Aorta (tissue), 5 donors: ENCODE measurements at places on chromosomes 4 and X. TPM values are rescaled to one million over a fixed set of nuclear protein-coding genes. Genes with fewer than 3 reads are reported as not detected.
A peak's percentile ranks its signal among the peaks of the same experiment; 100 is the strongest.

The AKAP14 gene
- not detected for total RNA-seq

The NEUROG2 gene
- total RNA-seq: not detected

The RENBP gene
- total RNA-seq: 13.1 TPM

DNA sequence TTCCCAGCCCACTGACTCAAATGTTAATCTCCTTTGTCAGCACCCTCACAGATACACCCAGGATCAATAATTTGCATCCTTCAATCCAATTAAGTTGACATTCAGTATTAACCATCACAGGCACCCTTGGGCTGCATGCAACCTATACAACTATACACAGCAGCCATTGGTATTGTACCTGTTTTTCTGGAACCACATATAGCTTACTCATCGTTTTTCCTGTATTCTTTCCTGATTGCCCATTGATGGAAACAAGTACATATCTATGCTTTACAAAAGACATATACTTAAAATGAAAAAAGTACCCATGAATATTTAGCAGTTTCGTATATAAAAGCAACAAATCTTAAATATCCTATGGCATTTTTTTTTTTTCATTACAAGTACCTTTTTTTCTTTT, 3.7 kb upstream of the FOXR2 start:
- no peak for DNase-seq
- H3K4me3 ChIP-seq: no peak overlapping the region

The TBC1D1 gene
- total RNA-seq: 109 TPM

The TMPRSS11D gene
- not detected for total RNA-seq

The SPON2 gene
- total RNA-seq: 5.7 TPM

The KCNIP4 gene
- total RNA-seq: not detected

The WAS gene
- total RNA-seq: 19.9 TPM

DNA sequence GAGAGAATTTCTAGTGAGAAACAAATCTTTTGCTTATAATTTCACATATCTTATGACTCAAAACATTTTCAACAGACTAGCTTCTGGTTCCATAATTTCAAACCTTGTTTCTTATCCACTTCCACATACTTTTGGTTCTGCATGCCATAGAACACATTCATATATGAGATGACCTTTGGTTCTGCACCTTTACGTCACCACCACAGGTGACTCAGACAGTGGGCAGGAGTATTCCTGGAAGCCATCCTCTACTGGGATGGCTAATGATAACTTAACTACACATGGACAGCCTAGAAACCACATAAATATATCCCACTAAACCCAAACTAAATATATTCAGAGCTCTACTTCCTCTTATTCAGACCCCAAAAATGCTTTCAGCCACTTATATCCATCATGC, 133.3 kb downstream of the DCK start:
- H3K27ac ChIP-seq: no peak overlapping the region
- no peak overlapping the region for H3K4me3 ChIP-seq
- H3K4me1 ChIP-seq: no peaks in the 10 kb centered on the region
- DNase-seq: no peak
- H3K36me3 ChIP-seq: no peaks in the 10 kb centered on the region

GRCh38 chrX:52270453-52271116, 85.9 kb downstream of the MAGED4 start:
- no peak overlapping the region for H3K27ac ChIP-seq
- DNase-seq: no peak
- H3K4me1 ChIP-seq: no peaks in the 10 kb centered on the region

GRCh38 chr4:25032126-25032525, 1.4 kb upstream of the LGI2 start:
- no peak overlapping the region for H3K27ac ChIP-seq
- no peaks in the 10 kb centered on the region for H3K36me3 ChIP-seq
- H3K27me3 ChIP-seq: no peaks in the 10 kb centered on the region
- no peak for DNase-seq
- H3K4me3 ChIP-seq: no peak overlapping the region
- H3K4me1 ChIP-seq: no peaks in the 10 kb centered on the region

DNA sequence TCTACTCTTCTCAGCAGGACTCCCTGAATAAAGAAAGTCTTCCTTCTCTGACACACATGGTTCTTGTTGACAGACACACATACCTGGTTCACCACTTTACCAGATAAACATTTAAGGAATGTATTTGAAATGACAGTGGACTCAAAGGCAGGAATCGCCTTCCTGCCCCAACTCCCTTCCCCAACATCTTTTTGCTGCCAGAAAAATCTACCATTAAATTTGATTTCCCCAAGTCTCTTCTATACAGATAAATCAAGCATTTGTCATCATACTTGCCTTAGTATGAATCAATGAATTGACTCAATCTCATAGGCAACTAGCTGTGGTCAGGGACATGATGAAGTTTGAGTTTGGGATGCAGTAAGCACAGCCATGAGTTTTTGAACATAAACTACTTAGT, 23.3 kb upstream of the ANXA5 start:
- H3K4me1 ChIP-seq: no peaks in the 10 kb centered on the region
- H3K4me3 ChIP-seq: no peak overlapping the region
- no peak for DNase-seq
- no peaks in the 10 kb centered on the region for H3K36me3 ChIP-seq
- no peak overlapping the region for H3K27ac ChIP-seq

GRCh38 chrX:74613370-74614092, 893 bp downstream of the RLIM start:
- no peaks in the 10 kb centered on the region for H3K27me3 ChIP-seq
- no peaks in the 10 kb centered on the region for H3K4me1 ChIP-seq
- peak overlapping the region; percentile 80 for H3K4me3 ChIP-seq
- no peaks in the 10 kb centered on the region for H3K36me3 ChIP-seq
- DNase-seq: no peak

The MGAT4D gene
- not detected for total RNA-seq

The GPRIN3 gene
- 6.3 TPM for total RNA-seq

- DNase-seq: no peak
- H3K27me3 ChIP-seq: no peaks in the 10 kb centered on the region
- no peak overlapping the region for H3K27ac ChIP-seq
- no peak overlapping the region for H3K4me3 ChIP-seq
These were observed 177.8 kb downstream of the RAB28 start for GRCh38 chr4:13306356-13306755.

DNA sequence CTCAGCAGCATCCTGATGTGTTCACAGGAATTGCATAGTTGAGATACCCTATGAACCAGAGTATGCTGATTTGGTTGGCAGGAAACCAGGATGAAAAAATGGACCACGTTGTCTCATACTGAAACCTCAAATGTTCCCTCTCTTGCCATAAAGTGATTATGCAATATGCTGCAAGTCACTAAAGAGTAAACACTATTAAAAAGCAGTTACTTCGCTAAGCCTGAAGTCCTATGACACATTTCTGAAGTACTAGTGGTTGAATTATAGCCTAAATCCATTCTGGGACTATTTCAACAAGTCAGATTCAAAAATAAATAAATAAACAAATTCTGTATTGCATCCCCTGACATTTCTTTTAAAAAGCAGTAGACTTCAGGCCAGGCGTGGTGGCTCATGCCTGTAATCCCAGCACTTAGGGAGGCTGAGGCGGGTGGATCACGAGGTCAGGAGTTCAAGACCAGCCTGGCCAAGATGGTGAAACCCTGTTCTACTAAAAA, 106.0 kb upstream of the NAP1L5 start:
- peaks cover 7% of the 10 kb centered on the region for H3K4me1 ChIP-seq
- no peak for DNase-seq
- H3K27ac ChIP-seq: no peak overlapping the region
- no peak overlapping the region for H3K4me3 ChIP-seq
- no peaks in the 10 kb centered on the region for H3K27me3 ChIP-seq

The FHDC1 gene
- 3.0 TPM for total RNA-seq

DNA sequence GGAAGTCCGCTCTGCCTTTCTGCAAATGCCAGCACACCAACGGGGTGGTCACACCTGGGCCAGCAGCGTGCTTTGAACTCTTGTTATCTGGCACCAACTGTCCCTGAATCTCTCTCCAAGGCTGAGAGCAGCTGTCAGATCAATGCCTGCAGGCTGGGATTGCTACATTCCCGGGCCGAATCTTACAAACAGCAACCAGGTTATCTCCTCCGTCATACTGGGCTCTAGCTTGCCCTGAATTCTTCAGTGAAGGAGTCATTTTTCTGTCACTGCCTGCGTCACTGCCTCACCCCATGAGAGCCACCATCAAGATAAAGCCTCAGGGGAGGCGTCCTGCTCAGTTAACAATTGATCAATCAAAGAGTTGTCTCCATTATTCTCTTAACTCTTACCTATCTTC, 329.4 kb upstream of the PPARGC1A start:
- H3K36me3 ChIP-seq: no peaks in the 10 kb centered on the region
- no peak for DNase-seq
- H3K4me1 ChIP-seq: no peaks in the 10 kb centered on the region

The ASB9 gene
- total RNA-seq: 2.9 TPM

The DCAF4L1 gene
- 0.48 TPM for total RNA-seq

DNA sequence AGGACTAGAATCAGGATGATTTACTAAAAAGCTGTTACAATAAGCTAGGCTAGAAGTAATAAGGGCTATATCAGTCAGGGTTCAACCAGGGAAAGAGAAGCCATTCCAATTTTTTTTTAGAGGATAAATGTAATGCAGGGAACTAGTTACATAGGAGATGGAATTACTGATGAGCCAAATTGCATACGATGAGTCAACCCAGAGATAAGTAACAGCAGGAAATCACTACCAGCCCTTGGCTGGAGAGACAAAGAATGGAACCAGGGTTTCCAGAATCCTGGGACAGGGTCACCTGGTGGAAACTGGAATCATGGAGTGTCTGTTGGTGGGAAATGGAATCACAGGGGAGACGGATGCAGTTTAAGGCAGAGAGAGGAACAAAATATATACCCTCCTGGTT, 13.1 kb upstream of the MAGEA4 start:
- no peaks in the 10 kb centered on the region for H3K4me1 ChIP-seq
- DNase-seq: no peak
- no peak overlapping the region for H3K27ac ChIP-seq

DNA sequence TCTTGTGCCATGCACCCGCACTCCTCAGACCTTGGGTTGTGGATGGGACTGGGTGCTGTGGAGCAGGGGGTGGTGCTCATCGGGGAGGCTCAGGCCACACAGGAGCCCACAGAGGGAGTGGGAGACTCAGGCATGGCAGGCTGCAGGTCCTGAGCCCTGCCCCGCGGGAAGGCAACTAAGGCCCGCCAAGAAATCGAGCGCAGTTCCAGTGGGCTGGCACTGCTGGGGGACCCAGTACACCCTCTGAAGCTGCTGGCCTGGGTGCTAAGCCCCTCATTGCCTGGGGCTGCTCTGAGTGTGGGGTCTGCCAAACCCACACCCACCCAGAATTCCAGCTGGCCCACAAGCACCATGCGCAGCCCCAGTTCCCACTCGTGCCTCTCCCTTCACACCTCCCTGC, 450.5 kb upstream of the FGF16 start:
- H3K27me3 ChIP-seq: no peaks in the 10 kb centered on the region
- no peaks in the 10 kb centered on the region for H3K4me1 ChIP-seq
- DNase-seq: no peak
- H3K27ac ChIP-seq: no peak overlapping the region

DNA sequence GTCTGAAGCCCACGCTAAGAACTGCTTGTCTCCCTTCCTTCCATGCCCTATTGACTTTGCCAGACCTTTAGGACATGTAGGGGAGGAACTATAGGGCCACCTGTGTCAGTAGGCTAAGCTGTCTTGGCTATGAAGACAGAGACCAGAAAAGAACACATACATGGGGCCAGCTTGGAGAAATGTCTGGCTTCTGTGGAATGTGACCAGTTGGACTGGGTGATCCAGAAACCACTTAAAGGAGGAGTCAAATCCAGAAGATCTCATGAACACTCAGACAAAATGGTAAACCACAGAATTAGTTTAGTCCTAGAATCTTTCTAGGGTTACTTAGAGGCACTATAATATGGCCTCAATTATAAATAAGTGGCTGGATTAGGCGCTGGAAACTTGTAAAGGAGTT, 42.0 kb downstream of the PHKA2 start:
- DNase-seq: no peak
- no peaks in the 10 kb centered on the region for H3K27me3 ChIP-seq
- H3K27ac ChIP-seq: no peak overlapping the region
- H3K36me3 ChIP-seq: no peaks in the 10 kb centered on the region
